ENCODE measurements at places on chromosomes 4 and X.

DNA sequence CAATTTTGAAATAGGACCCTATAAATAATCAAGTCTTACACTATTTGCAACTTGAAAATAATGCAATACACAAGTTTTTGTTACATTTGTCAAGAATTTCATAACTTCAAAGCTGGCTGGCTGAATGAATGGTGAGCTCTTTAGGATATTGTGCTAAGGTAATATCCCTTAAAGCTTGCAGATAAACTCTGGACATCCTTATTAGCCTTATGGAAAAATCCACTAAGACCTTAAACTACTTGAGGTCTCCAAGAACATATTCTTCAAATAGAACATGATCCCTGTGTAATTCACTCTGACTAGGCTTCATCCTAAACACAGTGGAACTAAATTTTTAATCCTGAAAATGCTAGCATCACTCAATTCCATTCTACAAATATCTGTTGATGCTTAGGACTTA is 199.3 kb downstream of the PACRGL start:
- no peak for DNase-seq

DNA sequence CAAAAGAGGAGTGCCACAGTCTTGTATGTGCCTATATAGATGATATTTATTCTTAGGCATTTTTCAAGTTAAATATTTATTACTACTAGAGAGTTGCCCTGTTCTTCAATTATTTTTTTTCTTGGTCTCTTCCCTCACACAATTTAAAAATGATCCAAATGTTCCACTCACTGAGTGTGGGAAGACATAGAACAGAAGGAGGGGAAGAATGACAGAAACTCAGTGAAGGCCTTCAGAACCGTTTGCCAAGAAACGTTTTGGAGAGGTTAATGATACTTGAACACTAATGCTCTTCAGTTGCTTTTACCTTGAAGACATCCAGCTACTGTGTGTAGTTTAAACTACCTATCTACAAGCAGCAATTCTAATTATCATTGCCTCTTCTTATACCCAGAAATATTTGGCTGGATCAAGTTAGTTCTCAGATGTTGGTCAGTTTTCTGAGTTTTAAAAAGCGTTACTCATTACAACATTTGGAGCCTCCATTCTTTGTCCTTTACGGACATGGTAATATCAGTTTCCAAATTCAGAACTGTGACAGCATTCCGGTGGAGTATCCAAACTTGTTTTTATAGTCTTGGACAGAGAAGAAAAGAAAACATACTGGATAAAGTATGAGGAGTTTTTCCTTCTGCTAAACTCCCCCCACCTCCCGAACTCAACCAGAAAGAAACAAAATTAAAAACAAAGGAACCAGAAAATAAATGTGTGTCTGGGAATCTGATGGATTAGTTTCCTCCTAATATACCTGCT is 389.7 kb downstream of the SPRY1 start:
- DNase-seq = no peak

- no peak for DNase-seq
These were observed 697 bp downstream of the SRPK3 start for GRCh38 chrX:153781428-153782047.

- DNase-seq = peak; percentile 48
These were observed 33.6 kb upstream of the NOCT start for GRCh38 chr4:138981930-138982390.

- DNase-seq = no peak
These were observed 119.7 kb upstream of the PCDH7 start for GRCh38 chr4:30600246-30601017.

DNA sequence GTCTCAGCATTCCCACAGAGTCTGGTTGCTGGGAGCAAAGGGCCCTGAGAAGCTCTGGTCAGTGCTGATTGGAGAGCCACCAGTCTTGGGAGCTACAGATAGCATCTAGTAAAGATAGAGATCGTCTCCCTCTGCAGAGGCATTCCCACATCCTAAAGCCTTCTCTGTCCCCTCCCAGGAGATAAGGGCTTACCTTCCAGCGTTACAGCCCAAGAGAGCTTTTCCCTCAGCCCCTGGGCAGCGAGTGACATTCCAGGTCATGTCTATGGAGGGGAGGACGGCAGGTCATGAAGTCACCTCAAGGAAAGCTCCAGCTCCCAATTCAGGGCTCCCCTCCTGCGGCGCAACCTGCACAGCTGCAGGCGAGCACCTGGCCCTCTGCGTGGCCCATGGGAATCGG is 29.9 kb downstream of the CLDN34 start:
- DNase-seq = no peak

DNA sequence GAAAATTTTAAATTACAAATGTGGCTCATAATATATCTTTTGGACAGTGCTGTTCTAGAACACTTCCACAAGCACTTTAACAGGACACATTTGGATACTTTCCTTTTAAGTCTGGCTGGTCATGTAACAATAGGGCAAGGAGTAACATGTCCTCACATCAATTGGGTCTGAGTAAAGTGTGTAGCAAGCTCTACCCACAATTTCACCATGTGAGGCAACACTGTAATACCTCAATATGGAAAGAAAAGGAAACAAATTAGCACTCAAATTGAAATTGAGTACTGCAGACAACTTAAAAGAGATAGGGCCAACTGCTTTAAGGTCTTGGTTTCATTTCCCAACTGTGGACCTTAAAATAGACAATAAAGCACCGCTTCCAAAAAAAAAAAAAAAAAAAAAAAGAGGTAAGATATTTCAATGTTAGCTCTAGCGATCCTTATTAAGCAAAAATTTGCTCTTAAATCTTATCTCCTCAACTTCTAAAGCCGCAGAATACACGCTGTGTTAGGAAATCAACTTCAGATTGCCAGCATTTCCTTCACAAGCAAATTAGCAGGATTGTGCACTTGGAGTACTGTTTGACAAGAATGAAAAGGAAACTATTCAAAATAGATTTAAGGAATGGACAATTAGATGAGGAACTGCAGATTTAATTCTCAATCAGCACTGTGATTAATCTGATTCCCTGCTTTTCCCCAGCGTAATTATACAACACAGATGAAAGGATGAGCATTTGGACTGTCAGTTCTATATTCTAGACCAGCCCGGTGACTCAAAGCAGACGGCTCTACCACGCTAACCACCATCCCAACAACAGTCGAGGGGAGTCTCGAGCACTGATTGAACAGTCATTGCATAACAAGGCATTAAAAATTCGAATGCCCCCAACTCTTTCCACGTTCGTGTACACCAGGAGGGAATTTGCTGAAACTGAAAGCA is 1.6 kb downstream of the CASK start:
- DNase-seq = no peak

- DNase-seq = no peak
These were observed 42.3 kb downstream of the RASL11B start for GRCh38 chr4:52904421-52904820.

DNA sequence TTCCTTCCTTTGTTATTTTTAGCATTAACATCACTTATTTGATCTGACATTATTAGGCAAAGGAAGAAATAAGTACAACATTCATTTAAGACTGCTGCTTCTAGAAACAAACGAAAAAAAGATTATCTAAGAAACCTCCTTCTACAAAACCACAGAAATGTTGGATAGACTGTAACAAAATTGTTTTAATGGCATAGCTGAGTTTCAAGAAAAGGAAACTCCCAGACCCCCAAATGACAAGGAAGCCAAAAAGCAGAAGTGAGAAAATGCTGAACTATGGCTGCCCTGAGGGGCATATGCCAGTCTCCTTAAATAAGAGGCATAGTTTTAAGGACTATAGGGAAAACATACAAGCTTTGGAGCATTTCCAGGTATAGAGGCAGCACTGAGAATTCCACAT is 1431.6 kb upstream of the TENM3 start:
- DNase-seq = no peak

DNA sequence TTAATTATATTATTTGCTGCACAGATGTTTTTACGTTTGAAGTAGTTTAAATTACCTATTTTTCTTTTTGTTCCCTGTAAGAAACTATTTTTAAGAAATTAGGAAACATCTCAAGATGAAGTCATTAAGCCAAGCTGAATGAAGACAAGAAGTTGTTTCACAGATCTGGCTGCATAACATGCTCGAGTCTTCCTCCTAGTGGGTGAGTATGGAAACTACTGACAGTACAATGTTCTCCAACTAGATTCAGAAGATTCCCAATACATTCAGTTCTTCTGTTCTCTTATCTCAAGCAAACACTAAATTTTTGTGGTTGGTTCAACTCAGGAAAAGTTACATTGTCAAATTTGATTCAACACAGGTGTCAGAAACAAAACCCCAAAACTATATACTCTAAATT is 256.8 kb upstream of the VCX start:
- no peak for DNase-seq

DNA sequence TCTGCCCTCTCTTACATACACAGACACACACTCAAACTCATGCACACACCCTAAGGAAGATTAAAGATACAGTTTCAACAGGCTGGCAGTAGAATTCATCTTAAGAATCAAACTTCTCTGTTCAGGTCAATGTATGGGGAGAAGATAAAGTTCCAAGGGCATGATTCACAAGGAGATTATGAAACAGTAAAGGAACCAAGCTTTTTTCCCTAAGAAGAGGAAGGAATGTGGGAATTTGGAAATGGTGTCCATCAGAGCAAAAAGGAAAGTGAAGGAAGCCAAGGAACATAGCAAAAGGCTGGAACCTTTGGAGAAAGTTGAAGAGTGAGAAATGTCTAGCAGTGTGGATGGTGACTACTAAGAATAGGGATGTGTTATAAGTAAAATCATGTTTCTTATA is 191.0 kb upstream of the NPY2R start:
- no peak for DNase-seq

- DNase-seq = no peak
These were observed 64.5 kb downstream of the ANKRD17 start for GRCh38 chr4:73194064-73194463.

GRCh38 chr4:71691416-71692073 is 92.3 kb downstream of the GC start:
- no peak for DNase-seq

GRCh38 chr4:54637325-54637724 is 20.4 kb upstream of the KIT start:
- no peak for DNase-seq
